ENCODE measurements at places on chromosomes 7 and 10. TPM values are rescaled to one million over a fixed set of nuclear protein-coding genes. Genes with fewer than 3 reads are reported as not detected.

The OR13A1 gene
- total RNA-seq: not detected

The HOXA10 gene
- total RNA-seq: not detected

The GSTO2 gene
- 5.1 TPM for total RNA-seq

The CREM gene
- total RNA-seq: 67.6 TPM

The AKR1C4 gene
- not detected for total RNA-seq

The HYAL4 gene
- total RNA-seq: not detected

The CALML5 gene
- total RNA-seq: 0.41 TPM

The GNGT1 gene
- not detected for total RNA-seq

The OPN1SW gene
- not detected for total RNA-seq

The LYZL2 gene
- total RNA-seq: not detected

The CAMK2B gene
- total RNA-seq: 26.7 TPM

The SRRM3 gene
- 0.62 TPM for total RNA-seq

Data from tongue (tissue), 3 donors.